Stimulated activated CD8-positive, alpha-beta memory T cell treated with anti-CD3 and anti-CD28 coated beads, Interleukin-4, amount 100 ng/mL, for 1 hour (primary cell): ENCODE measurements at places on chromosomes 5 and 9.

DNA sequence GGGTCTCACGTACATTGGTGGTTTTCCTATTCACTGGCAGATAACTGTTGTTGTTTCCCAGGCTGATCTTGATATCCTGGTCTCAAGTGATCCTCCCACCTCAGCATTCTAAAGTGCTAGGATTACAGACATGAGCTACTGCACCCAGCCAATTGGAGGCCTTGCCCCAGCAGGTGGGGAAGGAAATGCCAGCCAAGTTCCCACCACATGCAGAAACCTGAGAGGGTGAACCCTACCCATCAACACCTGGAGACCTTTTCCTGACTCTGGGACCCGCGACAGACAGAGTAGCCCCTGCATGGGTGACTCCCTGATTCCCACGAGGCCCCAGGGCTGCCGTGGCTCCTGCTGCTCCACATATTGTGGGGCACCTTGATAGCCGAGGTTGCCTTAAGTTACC lies 107.7 kb downstream of the GDA start:
- no peak for DNase-seq

DNA sequence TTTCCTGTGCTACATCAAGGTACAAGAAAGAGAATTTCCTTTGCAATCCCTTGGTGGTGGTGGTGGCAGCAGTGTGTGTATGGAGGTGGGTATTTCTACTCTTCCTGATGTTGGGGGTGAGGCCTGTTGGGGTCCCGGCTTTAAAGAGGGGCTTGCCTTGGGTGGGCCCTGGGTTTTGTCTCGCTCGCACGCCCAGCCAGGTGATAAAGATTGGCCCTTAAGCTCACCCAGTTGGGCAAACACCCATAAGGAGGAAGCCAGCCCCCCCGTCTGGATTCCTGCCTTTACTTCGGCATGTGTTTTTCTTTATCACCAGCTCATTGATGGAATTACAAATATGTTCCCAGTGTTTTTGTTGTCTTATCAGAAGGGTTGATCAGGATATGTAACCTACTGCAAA lies 16.0 kb upstream of the SARDH start:
- DNase-seq = no peak

GRCh38 chr5:77991084-77991483 lies 214.9 kb upstream of the TBCA start:
- no peak for DNase-seq

DNA sequence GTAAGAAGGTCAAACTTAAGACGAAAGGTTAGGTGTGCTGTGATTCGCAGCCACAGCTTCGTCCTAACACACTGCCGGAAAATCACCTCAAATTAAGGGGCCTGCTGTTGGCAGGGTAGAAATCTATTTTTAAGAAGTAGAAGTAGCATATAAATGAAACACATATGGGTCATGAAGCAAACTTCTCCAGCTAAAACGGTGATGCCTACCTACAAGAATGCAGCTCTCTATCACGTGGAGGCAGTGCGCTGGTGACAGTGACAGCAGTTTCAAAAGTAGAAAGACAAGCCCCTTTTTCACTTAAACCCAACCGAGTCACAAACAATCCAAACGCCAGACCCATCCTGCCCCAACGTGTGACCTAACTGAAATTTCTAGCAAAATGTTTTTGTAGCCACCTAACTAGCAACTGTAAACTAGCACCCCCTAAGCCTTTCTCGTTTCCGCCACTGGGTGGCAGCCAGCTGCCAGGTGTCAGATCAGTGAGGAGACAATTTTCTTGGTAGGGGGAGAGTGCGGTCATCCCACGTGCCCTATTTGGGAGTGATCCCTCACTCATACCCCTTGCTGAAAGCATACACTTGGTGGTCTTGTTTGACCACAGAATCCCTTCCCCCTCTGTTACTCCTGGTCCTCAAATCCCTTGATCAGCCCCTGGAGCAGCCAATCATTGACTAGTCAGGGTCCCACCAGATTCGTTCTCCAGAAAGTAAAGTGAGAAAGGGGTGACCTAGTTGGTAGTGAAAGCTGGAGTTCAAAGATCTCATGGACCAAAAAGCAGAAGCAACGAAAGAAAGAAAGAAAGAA lies 71.8 kb upstream of the MAMDC2 start:
- no peak for DNase-seq

DNA sequence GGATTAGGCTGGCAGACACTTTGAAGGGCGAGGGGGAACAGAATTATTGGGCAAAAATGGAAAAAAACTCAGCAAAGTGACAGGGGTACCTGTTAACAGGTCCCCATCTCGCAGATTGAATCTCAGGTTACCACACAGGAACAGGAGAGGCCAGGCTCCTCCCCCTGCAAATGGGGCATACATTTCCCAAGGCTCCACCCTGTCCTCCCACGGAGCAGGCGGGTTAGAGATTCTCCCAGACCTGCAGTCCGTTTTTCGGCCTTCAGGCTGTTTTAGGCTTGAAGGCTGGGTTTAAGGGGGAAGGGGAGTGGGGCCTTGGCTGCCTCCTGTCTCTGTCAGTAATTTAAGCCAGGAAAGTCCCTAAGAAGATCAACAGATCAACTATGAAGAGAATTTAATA lies 42.7 kb downstream of the LRRC70 start:
- DNase-seq = no peak

- no peak for DNase-seq
These were observed 118.0 kb downstream of the EGFLAM start for GRCh38 chr5:38376404-38376803.

- no peak for DNase-seq
These were observed 443.9 kb upstream of the KLF4 start for GRCh38 chr9:107933516-107933915.

- no peak for DNase-seq
These were observed 150.6 kb downstream of the MCTP1 start for GRCh38 chr5:95134326-95134725.

- DNase-seq = no peak
These were observed 1.8 kb downstream of the ARRDC1 start for GRCh38 chr9:137607141-137607857.

DNA sequence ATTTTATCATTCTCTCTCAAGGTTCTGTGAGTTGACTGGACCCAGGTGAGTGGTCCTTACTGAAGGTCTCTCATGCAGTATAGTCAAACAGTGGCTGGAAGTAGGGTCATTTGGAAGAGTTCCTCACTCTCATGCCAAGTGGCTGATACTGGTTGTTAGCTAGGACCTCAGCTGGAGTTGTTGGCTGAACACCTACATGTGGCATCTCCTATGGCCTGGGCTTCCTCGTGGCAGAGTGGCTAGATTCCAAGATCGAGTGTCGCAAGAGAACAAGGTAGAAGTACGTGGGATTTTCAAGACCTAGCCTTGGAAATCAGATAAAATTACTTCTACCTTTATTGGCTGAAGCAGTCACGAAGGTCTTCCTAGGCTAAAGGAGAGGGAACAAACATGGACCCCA lies 7.6 kb downstream of the SLC31A2 start:
- no peak for DNase-seq
